NCI-H1105 treated with DMSO at 0.1 percent for 48 hours (cell line): ENCODE measurements at places on chromosomes 16 and 17.

DNA sequence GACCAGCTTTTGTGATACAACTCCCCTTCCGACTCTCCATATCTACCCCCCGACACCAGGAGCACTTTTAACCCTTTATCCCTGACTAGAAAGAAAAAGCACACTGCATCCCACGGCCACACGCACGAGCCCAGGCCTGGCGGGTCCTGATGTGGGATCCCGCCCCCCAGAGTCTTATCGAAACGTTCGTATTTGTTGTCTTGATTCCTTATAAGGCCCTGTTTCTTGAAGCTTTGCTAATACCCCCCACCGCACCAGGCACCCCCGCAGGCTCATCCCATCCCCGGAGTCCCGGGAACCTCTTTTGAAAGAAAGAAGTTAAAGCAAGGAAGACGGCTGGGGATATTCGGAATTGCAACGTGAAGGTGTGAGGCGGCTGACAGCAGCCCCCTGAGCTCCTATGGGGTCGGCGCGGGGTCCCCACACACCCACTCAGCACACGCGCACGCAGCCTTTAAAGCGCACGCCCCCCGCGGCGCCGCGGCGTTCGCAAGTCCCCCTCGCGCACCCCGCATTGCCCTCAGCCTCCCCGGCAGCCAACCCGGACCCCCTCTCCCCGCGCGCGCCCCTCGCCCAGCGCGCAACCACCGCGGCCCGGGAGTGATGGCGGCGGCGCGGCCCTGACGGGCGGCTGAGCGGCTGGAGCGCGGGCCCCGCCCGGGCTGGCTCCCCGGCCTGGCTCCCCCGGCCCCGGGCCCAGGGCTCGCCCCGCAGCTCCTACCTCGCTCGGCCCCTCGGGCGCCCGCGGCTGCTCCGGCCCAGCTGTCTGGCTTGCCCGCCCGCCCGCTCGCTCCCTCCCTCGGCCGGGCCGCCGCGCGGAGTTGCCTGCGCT is 448 bp downstream of the STAT5B start:
- no peak for DNase-seq

GRCh38 chr17:57035971-57036481 is 49.0 kb upstream of the AKAP1 start:
- peak; percentile 97 for DNase-seq

DNA sequence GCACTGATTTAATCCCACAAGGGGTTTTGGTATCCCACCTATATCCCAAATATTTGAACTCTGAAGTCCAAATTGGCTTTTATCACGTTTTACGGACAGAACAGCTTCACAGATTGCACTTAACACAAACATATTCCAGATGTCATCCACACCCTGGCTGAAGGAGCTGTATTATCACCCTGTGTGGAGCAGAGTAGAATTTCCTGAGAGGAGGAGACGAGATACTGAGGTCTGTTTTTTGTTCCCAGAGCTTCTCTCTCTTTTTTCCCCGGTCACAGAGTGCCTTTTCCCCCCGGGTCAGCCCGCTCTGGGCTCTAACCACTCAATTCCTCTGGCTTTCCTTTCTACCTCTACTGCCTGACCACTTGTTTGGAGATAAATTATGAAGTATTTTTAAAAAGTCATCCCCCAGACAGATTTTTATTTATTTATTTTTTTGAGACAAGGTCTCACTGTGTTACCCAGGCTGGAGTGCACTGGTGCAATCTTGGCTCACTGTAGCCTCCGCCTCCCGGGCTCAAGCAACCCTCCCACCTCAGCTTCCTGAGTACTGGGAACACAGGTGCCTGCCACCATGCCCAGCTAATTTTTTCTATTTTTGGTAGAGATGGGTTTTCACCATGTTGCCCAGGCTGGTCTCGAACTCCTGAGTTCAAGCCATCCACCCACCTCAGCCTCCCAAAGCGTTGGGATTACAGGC is 30.7 kb downstream of the DNAH2 start:
- DNase-seq: no peak

DNA sequence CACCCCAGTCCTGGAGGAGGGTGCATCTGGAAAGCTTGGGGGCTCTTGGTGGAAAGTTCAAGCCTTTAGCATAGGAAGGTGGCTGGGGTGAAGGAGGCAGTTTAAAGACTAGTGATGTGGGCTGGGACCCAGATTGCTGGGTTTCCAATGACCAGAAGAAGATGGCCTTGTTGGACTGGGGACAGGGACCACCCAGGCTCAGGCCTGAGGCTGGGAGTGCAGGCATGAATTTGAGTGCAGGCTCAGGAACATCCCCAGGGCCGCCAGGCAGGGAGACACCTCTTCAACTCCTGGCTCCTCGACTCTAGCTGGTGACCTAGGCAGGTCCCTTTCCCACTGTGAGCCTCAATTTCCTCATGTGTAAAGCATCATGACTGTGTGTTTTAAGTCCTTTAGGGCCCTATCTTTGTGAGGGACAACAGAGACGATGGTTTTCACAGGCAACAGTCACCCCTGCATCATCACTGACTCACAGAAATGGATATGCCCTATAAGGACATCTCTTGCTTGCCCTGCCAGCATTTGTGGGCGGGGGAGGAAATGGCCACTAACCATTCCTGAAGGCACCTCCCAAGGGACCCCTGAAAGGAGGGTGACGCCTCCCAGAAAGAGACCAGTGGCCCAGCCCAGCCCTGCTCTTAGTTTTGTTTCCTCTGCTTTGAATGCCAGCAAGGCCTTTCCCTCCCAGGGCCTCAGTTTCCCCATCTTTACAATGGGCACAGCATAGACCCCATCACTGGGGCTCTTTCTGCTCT is 11.1 kb downstream of the NLRC5 start:
- DNase-seq: no peak

GRCh38 chr17:28879886-28880571 is 17.5 kb downstream of the FLOT2 start:
- DNase-seq: no peak

GRCh38 chr17:46056800-46057304 is 57.8 kb downstream of the STH start:
- DNase-seq: no peak

- DNase-seq: peak; percentile 25
These were observed 951 bp upstream of the GPRC5C start for GRCh38 chr17:74430706-74431567.

DNA sequence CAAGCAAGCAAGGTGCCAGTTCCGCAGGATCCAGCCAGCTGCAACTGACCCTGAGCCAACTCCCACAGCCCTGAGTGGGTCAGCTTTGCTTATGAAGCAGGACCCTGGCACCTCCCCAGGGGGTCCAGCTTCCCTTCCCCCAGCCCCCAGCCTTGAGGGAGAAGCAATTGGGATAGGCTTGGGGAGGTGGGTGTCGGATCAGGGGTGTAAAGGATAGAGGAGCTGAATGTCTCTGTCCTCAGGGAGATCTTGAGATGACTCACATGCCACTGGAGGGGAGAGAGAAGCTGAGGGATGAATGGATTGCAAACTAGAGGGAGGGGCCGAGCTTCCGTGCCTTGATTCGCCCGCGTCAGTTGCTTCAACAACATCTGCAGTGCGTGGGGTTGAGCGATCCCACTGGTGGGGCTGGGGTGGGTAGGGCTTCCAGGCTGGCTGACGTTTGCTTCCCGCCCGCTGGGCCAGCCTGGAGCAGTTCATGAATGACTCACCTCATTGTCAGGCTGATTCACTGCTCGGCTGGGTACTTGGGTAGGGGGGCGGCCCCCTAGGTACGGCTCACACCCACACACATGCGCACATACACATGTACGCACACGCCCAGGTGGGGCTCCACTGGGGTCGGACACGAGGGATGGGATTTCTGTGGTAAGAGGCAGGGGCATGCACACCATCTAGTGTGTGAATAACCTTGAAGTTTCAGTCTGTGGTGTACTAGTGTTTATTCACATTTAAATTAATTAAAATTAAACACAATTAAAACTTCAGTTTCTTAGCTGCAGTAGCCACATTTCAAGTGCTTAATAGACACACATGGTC is 3.6 kb upstream of the HROB start:
- DNase-seq: peak; percentile 14

DNA sequence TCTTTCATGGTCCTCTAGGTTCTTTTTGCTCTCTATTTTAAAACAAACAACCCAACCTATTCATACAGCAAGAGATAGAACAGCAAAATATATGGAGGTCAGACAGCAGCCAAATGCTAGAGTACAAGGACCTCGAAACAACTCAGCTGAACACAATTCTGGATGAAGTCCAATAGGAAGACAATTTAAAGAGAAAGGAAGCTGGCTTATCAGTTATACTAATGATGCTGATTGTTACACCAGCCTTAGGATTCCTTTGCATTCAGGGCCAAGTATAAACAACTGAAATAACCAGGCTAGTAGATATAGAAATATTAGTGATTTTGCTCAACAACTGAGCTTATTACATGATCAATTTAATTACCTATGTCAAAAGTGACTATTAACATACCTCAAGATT is 2.5 kb downstream of the SSH2 start:
- DNase-seq: no peak

DNA sequence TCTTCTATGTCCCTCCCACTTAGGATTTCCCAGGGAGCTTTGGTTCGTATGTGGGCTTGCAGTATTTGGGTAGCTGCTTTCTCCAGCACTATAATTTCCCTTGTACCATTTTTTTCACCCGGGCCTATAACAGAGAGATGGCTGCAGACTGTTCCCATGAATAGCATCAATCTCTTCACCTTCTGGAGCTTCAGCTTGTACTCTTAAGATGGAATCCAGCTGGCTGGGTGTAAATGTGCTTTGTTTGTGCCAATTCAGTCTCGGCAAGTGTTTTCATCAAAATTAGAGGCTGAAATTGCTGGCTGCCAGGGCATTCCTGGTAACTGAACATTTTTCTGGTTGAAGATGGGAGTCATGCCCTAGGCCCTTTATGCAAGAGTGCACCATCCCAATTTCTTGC is 12.2 kb upstream of the CPD start:
- no peak for DNase-seq
